Bronchus fibroblast of lung (primary cell): ENCODE measurements at places on chromosomes 12 and 14. TPM values are rescaled to one million over a fixed set of nuclear protein-coding genes. Genes with fewer than 3 reads are reported as not detected.

AKAP3 gene
- total RNA-seq, result 0.67 and 1.3 TPM in 2 replicates

AP4S1 gene
- total RNA-seq, result 5.8 and 15.1 TPM in 2 replicates

MYO1H gene
- total RNA-seq, result not detected in 2 replicates

RPL10L gene
- total RNA-seq, result not detected in 2 replicates

OLR1 gene
- total RNA-seq, result 1.0 and 1.8 TPM in 2 replicates

LTBP2 gene
- total RNA-seq, result 16.2 and 19.5 TPM in 2 replicates

GZMB gene
- total RNA-seq, result not detected in 2 replicates

LBHD2 gene
- total RNA-seq, result not detected in 2 replicates
